ENCODE measurements at places on chromosomes 4 and X.

- no peak for DNase-seq
Observed at GRCh38 chr4:156593464-156593863, 378.1 kb downstream of the PDGFC start.

DNA sequence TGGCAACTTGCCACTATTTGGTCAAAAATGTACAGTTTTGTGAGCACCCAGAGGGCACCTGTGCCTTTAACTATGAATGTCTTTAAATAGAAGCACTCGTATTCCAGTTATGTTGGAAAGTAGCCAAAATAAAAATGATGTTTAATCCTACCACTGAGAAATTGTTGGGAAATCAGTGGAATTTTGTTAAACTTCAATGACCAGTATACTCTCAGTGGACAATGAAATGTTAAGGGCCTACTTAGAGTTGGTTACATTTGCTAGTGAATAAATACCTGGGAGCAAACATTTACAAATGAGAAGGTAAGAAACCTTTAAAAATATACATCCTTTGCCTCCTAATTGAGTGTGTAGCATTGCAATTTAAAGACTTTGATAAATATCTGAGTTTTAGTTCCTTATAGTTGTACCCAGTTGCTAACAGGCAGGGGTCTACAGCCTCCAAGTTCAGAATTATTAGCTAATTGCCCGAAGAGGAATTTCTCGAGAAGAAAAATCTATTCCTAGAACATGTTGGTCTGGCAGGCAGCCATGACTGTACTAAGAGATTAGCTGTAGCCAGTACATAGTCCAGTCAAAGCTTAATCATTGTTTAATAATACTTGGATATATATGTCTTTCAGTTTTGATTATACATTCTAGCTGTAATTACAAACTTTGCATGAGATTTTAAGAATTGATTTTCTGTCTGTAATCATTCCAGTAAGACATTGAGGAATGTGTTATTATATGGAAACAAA is 93.2 kb downstream of the IL1RAPL2 start:
- no peak for DNase-seq

GRCh38 chr4:73776321-73776729 is 36.0 kb downstream of the CXCL8 start:
- no peak for DNase-seq

DNA sequence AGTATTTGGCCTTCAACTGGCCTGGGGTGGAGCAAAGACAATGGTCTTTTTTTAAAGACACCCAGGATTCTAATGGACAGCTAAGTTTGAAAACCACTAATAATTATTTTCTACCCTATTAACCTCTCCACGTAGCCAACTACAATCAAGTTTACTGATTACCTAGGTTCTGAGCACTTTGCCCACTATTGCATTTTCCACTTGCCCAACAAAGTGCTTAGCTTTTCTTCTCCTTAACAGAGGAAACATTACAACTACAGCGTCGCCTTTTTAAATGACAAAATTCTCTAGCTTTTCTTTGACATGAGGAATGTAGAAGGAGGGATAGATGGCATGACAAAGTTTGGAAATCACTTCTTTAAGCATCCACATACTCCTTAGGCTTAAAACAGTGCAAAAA is 2.0 kb downstream of the CHIC2 start:
- no peak for DNase-seq

DNA sequence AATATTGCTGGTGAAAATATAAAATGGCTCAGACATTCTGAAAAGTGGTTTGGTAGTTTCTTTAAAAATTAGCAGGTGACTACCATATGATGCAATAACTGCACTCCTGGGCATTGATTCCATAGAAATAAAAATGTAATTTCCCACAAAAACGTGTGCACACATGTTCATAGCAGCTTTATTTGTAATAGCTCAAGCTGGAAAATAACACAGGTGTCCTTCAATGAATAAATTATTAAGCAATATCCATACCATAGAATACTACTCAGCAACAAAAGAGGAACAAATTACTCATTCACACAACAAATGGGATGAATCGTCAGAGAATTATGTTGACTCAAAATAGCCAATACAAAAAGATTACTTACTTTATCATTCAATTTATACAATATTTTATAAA is 893.7 kb upstream of the SLIT2 start:
- no peak for DNase-seq

DNA sequence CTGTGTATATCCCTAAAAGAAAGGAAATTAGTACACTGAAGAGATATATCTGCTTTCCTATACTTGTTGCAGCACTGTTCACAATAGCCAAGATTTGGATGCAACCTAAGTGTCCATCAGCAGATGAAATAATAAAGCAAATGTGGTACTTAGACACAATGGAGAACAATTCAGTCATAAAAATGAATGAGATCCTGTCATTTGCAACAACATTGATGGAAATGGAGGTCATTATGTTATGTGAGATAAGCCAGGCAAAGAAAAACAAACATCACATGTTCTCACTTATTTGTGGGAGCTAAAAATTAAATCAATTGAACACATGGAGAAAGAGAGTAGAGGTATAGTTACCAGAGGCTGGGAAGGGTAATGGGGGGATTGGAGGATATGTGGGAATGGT is 611.9 kb downstream of the STPG2 start:
- no peak for DNase-seq

- DNase-seq = peak; percentile 80
Observed at GRCh38 chr4:148445071-148445859, 3.1 kb upstream of the NR3C2 start.

GRCh38 chr4:38194047-38194602 is 233.9 kb downstream of the PTTG2 start:
- no peak for DNase-seq

GRCh38 chr4:158771776-158772175 is 3.0 kb downstream of the FNIP2 start:
- DNase-seq = no peak

- DNase-seq = no peak
Observed at GRCh38 chrX:25198891-25199290, 183.1 kb upstream of the ARX start.

GRCh38 chr4:184447664-184448063 is 26.7 kb downstream of the IRF2 start:
- no peak for DNase-seq

Data from cerebellum (tissue), 4 donors.